ENCODE measurements at places on chromosomes 11 and 22.

DNA sequence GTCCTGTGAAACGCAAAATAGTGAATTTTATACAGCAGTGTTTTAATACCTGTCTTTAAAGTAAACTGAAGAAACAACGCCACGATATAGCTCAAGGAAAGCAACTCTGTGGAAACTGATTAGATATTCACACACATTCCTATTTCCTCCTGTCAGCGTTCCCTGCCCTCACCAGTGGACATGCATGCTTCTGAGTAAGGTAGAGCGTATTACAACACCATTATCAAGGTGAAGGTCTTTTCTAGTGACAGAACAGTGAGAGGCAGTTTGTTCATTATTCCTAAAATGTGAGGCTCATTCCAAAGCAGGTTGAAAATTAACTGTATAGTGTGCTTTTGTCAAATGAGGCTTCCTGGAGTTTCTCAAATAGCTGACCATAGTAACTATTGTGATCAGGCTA, 153.1 kb downstream of the DDX10 start:
- DNase-seq = no peak

DNA sequence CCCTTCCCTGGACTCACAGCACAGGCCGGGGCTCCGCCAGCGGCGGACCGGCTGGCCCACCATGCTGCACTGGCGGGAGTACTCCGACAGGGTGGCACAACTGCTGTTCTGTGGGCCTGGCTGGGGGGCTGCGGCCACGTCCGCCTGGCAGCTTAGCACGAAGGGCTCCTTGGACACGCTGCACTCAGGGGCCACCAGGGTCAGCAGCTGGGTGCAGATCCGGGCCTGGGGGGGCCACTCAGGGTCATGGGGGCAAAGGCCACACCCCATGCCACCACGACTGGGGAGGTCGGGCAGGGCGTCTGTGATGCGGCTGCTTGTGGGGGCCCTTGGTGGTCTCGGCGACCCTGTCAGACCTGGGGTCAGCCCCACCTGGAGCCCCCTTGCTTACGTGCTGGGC, 6.0 kb downstream of the MUC6 start:
- DNase-seq = no peak

- no peak for DNase-seq
These were observed 4.8 kb downstream of the SAAL1 start for GRCh38 chr11:18100926-18101656.

DNA sequence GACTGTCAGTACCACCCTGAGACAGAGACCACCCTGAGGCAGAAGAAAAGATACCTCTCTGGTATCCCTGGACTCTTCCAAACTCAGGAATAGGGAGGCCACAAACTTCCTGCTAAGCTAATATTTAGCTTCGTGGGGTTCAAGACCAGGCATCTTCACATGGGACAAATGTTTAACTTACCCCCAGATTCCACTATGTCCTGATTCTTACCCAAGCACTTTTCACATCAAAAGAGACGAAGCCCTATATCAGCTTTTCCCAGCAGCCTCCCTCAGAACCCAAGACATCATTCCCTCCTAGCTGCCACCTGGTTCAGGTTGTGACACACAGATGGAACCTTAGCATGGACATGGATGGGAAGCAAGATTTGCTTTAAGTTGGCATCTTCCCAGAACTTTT, 32.1 kb downstream of the SMC1B start:
- DNase-seq = no peak

- DNase-seq = no peak
These were observed 56.0 kb upstream of the B3GNT6 start for GRCh38 chr11:76978239-76978638.

- DNase-seq = no peak
These were observed 7.1 kb upstream of the VPREB1 start for GRCh38 chr22:22237521-22237920.

- DNase-seq = no peak
These were observed 92.7 kb upstream of the TIMP3 start for GRCh38 chr22:32708830-32709229.
